ENCODE measurements at places on chromosomes 16 and 17.
A peak's percentile ranks its signal among the peaks of the same experiment; 100 is the strongest.

- ATAC-seq, result no peak
Measured at GRCh38 chr16:53711390-53711789, 7.4 kb downstream of the FTO start.

DNA sequence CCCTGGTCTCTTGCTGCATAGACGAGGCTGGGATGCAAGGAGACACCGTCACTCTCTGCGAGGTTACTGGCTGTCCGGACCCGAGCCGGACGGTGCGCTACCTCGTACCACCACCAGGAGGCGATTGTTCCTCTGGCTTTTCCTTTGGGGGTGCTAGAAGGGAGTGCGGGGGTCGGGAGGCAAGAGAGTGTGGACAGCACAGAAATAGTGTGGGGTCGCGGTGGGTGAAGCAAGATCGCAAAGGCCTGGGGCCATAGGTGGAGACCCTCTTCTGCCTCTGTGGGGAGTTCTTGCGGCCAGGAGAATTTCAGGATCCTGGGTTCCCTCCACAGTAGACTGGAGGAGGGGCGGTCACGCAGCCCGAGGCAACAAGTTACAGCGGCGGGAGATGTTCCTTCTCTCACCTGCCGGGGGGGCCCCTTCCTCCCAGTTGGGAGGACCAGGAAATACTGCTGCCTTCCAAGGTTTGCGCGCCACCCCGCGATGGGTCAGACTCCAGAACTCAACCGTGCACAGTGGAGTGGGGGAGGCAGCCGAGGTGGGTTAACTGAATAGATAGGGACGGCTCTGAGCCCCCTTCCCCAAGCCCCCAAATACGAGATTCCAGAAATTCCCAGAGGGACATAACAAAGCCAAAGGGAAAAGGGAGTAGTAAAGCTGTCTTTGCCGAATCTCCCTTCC, 6.9 kb downstream of the PHOSPHO1 start:
- no peak for ATAC-seq

DNA sequence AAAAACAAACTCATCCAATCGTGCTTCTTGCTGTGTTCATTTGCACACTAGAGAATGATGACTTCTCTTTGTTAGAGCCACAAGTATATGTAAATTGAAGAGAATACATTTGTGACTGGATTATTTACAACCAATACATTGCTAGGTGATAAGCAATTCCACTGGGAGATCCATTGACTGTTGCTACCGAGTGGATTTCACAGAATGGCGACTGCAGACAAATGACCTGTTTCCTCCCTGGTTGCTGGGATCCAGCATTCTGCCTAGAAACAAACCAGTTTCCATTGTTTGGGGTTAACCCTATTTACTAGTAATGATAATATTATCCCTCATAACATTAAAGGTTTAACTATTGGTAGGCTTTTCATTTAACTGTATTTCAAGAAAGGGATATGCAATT, 36.9 kb upstream of the CPHXL start:
- no peak for ATAC-seq

- ATAC-seq, result no peak
Measured at GRCh38 chr17:27845264-27846041, 45.1 kb upstream of the NOS2 start.

DNA sequence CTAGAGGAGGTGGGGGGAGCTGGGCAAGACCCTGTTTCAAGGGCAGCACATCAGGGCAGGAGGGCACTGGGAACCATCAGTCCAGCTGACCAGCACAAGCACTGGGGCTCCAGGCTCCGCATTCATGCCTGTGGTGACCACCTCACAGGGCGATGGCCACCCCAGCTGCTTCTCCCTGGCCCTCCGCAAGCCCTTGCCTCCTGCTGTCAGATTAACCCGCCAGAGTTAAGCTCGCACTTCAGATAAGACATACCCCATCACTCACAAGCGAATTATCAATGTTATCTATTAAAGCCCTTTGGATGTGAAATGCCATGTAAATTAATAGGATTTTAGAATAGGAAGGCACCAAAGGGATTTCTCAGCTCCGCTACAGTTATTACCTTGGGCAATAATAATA, 105.0 kb downstream of the CCDC182 start:
- ATAC-seq, result no peak

GRCh38 chr16:56878282-56878854, 13.4 kb downstream of the SLC12A3 start:
- no peak for ATAC-seq

GRCh38 chr16:63653044-63653839, 1468.6 kb downstream of the CDH11 start:
- no peak for ATAC-seq

DNA sequence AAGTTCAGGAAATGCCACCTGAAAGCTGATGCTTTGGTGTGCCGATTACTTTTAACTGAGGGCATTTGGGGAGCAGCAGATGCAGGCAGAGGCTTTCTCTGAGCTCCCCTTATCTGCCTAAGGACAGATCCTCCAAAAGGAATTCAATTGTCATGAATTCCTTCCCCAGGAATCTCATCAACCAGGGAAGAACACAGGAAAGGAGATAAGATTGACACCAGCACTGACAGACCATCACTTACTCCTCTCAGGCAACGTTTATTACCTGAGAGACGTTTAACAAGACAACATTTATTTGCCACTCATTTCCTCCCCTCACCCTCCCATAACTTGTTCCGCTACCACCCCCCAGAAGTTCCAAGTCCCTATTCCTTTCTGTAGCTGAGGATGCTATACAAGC, 17.6 kb upstream of the CDRT4 start:
- ATAC-seq, result no peak

DNA sequence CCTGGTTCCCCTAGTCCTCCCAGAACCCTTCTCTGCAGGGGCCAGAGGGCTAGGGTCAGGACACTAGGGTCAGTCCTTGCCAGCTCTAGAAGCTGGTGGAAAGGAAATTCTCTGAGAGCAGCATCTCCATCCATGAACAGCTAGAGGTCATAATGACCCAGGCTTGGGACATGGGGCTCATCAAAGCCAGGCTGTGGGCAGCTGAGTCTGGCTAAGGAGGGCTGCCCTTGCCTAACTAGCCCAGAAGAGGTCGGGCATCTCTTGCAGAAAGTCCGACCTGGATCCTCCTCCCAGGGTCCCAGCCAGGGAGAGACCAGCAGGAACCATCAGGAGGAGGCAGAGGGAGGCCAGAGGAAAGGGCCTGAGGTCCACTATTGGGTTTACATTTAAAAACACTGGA, 4.3 kb downstream of the MPO start:
- no peak for ATAC-seq

GRCh38 chr17:71316176-71316897, 804.5 kb upstream of the SOX9 start:
- no peak for ATAC-seq

DNA sequence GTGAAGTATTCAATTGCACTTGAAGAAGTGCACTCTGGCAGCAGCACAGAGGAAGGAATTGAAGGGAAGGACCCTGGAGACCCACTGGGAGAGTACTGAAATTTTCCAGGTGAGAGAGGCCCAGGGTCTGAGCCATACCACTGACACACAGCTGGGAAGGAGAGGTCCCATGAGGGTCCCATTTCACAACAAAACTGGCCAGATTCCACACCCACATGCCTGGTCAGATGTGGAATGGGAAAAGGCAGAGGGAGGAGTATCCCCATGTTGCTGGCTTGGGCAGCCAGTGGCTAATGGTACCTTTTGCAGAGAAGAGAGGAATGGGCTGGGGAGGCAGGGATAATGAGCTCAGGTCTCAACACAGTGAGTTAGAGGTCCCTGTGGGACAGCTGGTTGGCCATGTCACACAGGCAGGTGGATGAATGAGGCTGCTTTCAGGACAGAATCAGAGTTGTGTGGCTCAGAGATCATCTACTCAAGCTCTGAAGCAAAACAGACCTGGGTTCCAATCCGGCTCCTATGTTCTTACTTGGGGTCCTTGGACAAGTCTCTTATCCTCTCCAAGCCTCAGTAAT, 26.2 kb upstream of the NGFR start:
- ATAC-seq, result no peak

GRCh38 chr17:76019833-76020467, 7.2 kb downstream of the EVPL start:
- ATAC-seq, result no peak

DNA sequence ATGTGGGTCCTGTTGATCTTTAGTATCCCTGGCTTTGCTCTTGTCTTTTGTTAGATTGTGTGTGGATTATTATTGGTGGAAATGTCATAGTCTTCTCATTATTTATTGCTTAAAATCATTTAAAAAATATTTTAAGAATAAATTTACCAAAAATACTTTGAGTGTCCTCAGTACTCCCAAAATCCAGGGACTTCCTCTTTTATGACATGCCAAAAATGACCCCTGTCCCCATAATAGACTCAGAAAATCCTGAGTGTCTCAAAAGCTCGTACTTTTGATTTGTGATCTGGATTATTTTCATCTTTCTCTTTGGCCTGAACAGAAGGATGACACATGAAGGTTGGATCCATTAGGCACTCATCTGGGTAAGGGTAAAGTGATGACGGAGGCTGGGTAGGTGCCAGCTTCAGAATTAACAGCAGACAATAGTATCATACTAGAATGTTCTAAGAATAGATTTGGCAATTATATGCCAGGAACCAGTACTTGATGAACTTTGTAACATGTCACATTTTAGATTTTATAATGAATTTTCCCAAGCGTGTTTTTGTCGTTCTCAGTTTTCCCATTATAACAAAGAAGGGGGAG, 602.2 kb upstream of the CDH8 start:
- ATAC-seq, result no peak

DNA sequence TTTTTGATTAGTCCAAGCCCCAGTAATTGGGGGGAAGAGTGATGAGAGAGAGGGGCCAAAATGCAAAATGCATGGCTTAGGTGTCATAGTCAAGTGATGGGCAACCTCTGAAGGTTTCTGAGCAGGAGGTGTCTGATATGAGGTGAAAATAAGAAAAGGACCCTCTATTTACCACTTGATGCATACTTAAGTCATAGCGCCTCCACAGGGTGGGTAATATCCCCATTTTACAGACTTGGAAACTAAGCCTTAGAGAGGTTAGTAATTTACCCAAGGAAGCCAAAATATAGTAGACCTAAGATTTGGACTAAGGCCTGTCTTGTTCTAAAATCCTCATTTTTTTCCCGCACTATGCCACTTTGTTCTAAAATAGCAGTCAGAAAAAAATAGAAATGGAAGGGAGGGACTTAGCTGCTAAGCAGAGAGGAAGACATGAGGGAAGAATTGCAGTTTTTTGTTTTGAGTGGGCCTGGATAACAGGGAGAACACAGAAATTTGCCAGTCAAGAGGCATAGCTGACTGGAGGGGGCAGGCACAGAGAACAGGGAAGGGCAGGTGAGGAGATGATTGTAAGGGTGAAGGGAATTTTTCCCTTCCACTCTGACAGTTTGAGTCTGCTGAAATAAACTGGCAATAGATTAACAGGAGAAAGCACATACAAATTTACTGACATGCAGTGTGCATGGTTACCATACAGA, 2.3 kb upstream of the GRB2 start:
- no peak for ATAC-seq

- ATAC-seq, result peak; percentile 52
Measured at GRCh38 chr17:4594931-4595684, 10.8 kb downstream of the SMTNL2 start.

DNA sequence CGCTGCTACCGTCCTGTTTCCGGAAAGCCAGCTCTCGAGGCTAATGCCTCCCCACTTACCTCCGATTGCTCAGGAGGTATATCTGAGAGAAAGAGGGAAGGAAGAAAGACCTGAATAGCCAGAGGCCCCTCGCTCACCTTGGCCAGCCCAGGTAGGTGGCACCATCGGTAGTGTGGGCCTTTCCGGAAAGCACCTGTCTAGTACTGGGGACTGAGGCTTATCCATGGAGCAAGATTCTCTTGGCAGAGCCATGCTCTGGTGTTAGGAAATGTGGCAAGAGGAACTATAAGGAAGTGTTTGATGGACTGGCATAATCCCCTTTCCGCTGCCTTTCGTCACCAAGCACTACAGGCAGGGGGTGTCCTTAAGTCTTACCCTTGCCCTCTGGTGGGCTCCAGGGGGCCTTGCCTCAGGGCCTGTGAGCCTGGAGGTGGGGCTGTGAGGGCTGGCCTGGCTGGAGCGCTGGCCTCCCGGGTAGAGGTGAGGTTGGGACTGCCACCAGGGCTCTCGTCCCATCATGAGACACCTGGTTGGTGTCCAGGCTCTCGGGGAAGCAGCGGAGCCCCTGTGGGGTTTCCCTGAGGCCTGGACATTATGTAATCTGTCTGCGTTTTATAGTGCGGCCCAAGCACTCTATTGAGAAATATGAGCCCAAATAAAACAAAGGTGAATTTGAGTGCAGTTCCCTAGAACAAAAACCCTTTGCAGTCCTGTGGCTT, 2.9 kb downstream of the CMIP start:
- no peak for ATAC-seq

DNA sequence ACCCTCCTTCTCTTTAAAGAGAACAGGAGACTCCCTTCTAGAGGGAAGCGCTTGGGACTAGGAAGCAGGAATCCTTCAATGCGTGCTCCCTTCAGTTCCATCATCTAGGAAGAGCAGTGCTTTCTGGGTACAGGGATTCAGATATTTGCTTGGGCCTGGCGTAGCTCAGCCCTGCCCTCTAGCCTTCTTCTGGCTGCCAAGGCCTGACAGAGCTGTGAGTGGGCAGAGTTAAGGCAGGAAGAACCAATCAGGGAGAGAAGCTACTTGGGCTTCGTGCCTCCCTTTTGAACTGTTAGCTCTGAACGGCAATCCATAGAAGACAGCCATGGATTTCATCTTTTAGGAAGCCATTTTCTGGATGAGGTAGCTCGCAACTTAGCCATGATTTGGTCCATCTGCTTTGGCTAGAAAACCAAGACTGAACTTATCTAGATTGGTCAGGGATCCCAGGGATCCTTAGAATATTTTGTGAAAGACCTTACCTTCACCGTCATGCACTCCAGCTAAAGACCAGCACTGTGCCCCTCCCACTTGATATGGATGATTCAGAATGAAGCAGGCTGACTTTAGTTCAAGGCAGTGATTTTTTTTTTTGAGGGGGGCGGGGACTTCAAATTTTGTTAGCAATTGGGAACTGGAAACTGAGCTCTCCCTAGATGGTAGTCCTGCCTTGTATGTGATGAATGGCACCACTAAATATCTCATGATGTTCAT, 2.5 kb upstream of the CORO6 start:
- no peak for ATAC-seq

GRCh38 chr17:12472252-12473173, 193.2 kb upstream of the MYOCD start:
- ATAC-seq, result no peak

DNA sequence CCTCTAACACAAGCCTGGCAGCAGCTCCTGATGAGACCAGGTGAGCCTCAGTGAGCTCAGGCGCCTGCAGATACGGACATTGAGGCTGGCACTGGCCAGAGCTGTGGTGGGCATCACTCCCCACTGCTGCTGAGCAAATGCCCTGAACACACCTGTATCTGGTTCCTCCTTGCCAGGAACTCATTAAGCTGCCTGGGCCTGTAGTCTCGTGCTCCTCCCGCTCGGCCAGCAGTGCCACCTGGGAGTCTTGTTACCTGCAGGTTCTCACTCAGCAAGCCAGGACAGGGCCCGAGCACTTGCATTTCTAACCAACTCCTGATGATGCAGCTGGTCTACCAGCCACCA, 13.3 kb downstream of the EIF4A3 start:
- ATAC-seq, result no peak

DNA sequence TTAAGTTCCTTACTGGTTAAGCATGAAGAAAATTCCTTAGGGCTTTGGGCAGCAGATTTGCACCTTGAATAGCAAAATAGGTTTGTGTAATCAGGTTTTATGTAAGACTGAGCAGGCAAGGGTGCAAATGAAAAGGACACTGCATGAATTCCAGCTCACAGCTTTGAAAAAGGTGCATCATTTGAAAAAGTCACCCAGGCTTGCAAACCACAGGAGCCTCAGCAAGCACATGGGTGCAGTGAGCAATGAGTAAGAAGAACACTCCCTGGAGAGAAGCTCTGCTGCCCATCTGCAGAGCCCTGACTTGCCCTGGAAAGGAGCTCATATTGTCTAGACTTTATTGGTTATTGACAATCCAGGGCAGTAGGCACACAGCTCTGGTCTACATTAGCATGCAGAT, 165.6 kb upstream of the KCNJ16 start:
- no peak for ATAC-seq

All from stimulated activated memory B cell treated with anti-CD40 and anti-IgM and Interleukin-4, amounts not matched to agents 10 μg/mL and 1 μg/mL and 100 μg/mL, for 72 hours (primary cell).